Psoas muscle (tissue), 8 donors: ENCODE measurements at places on chromosomes 7 and 10. TPM values are rescaled to one million over a fixed set of nuclear protein-coding genes. Genes with fewer than 3 reads are reported as not detected.
A peak's percentile ranks its signal among the peaks of the same experiment; 100 is the strongest.

The LIPJ gene
- 0.23 TPM for total RNA-seq

The MYL10 gene
- not detected for total RNA-seq

The ADAM12 gene
- not detected for total RNA-seq

The ASB13 gene
- 13.0 TPM for total RNA-seq

The ASIC3 gene
- total RNA-seq: 2.1 TPM

The DPP6 gene
- 1.8 TPM for total RNA-seq

The CARD11 gene
- total RNA-seq: 0.39 TPM

The MMRN2 gene
- total RNA-seq: 23.2 TPM

The SPDYE1 gene
- total RNA-seq: not detected

The UNCX gene
- total RNA-seq: not detected

The PPP1R17 gene
- total RNA-seq: not detected

The SORCS1 gene
- 0.36 TPM for total RNA-seq

The PRPS1L1 gene
- not detected for total RNA-seq

- H3K27me3 ChIP-seq: no peaks in the 10 kb centered on the region
- H3K4me1 ChIP-seq: peaks cover 33% of the 10 kb centered on the region
- H3K27ac ChIP-seq: peak overlapping the region; percentile 68
- peak; percentile 65 for DNase-seq
Observed at GRCh38 chr7:30920584-30921539, 9.2 kb downstream of the AQP1 start.

- no peaks in the 10 kb centered on the region for H3K27me3 ChIP-seq
- H3K4me1 ChIP-seq: no peaks in the 10 kb centered on the region
- no peak for DNase-seq
- H3K27ac ChIP-seq: no peak overlapping the region
Observed at GRCh38 chr10:111835574-111835973, 348.0 kb downstream of the GPAM start.

- no peak overlapping the region for H3K4me3 ChIP-seq
- H3K27me3 ChIP-seq: no peaks in the 10 kb centered on the region
- no peaks in the 10 kb centered on the region for H3K4me1 ChIP-seq
- no peak overlapping the region for H3K27ac ChIP-seq
Observed at GRCh38 chr7:148397551-148397950, 193.0 kb upstream of the C7orf33 start.

GRCh38 chr10:29736366-29737073, 101.7 kb upstream of the SVIL start:
- no peaks in the 10 kb centered on the region for H3K27me3 ChIP-seq
- H3K4me1 ChIP-seq: peaks cover 27% of the 10 kb centered on the region
- peak overlapping the region; percentile 98 for H3K27ac ChIP-seq
- DNase-seq: peak; percentile 83
- peaks cover 3% of the 10 kb centered on the region for H3K36me3 ChIP-seq

DNA sequence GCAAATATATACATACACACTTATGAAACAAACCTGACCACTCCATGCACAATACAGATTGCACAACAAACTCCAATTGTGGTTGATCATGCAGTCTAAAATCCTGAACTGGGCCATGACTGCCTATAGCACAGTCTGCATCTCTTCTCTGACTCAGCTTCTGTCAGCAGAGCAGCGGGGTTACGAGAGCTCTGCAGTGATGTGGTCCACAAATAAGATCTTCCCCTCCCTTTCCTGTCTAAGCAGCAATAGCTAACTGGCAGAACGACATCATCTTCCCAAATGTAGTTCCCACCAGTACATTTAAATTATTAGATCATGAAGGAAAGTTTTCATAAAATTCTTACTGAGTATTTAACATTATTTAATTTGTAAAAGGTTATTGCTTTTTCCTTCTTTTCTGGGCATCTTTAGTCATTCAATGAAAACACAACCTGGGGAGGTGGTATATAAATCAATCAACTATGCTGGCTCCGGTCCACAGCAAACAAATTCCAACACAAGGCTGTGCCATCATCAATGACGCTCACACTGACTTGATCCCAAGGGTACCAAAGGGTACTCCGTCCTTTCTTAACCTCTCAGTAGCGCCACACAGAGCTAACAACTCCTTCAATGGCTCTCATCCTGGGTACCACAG, 17.1 kb downstream of the ARHGAP21 start:
- H3K4me3 ChIP-seq: no peak overlapping the region
- no peak overlapping the region for H3K27ac ChIP-seq
- H3K4me1 ChIP-seq: peaks cover 38% of the 10 kb centered on the region

- H3K27me3 ChIP-seq: no peaks in the 10 kb centered on the region
- H3K4me1 ChIP-seq: peaks cover 24% of the 10 kb centered on the region
- peak; percentile 63 for DNase-seq
Observed at GRCh38 chr7:137975221-137975620, 26.7 kb downstream of the CREB3L2 start.

DNA sequence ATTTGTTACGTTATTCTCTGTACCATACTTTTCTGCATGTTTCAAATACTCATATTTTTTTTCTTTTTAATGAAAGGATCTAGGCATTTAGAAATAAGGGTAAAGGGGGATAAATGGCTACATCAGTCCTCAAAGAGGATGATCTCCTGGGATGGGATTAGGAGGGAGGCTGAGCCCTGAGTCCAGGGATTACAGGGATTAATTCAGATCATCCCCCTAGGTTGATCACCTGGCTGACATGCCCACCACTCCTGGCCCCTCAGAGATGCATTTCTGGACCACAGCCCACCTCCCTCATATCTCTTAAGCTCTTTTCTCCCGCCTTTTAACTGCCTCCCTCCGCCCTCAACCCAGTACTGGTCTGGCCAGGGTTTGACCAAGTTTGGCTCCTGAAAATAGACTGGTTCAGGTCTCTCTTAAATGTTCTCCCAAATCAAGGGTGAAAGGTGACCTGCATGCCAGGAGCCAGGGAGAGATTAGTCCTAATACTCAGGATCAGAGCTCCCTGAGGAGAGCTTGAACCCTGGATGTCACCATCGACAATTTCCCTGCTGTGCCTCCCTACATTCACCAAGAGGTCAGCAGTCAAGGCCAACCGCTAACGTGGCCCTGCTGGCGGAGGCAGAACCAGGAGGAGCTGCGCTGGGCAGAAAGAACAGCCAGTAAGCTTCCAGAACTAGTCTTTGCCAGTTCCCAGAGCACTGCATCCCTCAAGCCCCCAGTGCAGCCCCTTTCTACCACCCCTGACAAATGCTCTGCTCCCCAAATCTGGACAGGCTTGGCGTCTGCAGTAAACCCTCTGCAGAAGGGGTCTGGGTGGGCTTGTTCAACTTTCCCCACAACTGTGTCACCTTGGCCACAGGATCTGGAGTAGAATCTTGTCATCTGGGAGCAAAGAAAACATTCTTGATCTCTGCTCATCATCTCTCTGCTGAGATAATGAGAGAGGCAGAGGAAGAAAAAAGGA, 3.0 kb upstream of the CCDC136 start:
- no peaks in the 10 kb centered on the region for H3K36me3 ChIP-seq
- peaks cover 18% of the 10 kb centered on the region for H3K4me1 ChIP-seq
- no peak for DNase-seq
- no peak overlapping the region for H3K27ac ChIP-seq
- H3K4me3 ChIP-seq: no peak overlapping the region
- H3K27me3 ChIP-seq: no peaks in the 10 kb centered on the region

GRCh38 chr7:114047889-114048288, 129.1 kb upstream of the PPP1R3A start:
- H3K4me1 ChIP-seq: no peaks in the 10 kb centered on the region
- H3K27me3 ChIP-seq: no peaks in the 10 kb centered on the region
- no peaks in the 10 kb centered on the region for H3K36me3 ChIP-seq

GRCh38 chr10:123102673-123103072, 33.1 kb upstream of the HMX3 start:
- no peak overlapping the region for H3K27ac ChIP-seq
- H3K4me1 ChIP-seq: no peaks in the 10 kb centered on the region
- no peaks in the 10 kb centered on the region for H3K36me3 ChIP-seq
- H3K27me3 ChIP-seq: peaks cover 4% of the 10 kb centered on the region

DNA sequence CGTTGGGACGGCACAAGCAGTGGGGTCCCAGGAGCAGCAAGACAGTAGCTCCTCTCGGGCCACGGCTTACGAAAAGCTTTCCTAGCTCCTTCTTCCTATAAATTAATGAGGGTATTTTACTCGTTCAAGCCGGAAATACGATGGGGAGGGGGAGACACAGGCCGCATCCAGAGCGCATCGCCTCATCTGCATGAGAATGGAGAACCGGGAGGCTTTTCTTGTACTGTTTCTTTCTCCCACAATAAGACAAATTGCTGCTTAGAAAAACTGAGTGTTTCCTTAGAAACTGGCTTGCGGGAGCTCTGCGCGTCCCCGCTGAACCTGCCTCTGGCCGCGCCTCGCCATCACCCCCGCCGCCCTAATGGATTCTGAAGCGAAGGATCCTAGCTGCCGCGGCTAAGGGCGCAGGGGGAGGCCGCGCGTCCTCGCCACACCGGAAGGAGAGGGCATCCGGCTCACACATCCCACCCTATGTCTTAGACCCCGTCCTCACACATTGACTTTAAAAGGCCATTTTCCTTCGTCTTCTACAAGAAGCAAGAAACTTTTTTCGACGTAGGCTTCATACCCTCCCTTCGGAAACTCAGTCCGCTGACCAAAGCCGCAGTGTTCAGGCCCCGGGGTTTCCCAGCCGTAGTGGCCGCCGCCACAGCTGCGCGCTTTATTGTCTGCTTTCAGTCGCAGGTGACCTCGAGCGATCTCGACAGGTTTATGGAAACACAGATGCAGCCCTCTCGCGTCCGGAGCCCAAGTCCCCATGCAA, 8.8 kb downstream of the NXPH1 start:
- no peak for DNase-seq
- no peaks in the 10 kb centered on the region for H3K4me1 ChIP-seq
- no peaks in the 10 kb centered on the region for H3K36me3 ChIP-seq
- H3K27ac ChIP-seq: no peak overlapping the region
- H3K27me3 ChIP-seq: peaks cover 34% of the 10 kb centered on the region

- no peak overlapping the region for H3K4me3 ChIP-seq
- no peak overlapping the region for H3K27ac ChIP-seq
- no peak for DNase-seq
Observed at GRCh38 chr7:145875267-145875666, 241.3 kb upstream of the CNTNAP2 start.

GRCh38 chr10:128062331-128062880, 63.8 kb downstream of the MKI67 start:
- H3K27ac ChIP-seq: peak overlapping the region; percentile 58
- no peaks in the 10 kb centered on the region for H3K27me3 ChIP-seq
- H3K4me3 ChIP-seq: no peak overlapping the region
- DNase-seq: no peak
- H3K4me1 ChIP-seq: peaks cover 6% of the 10 kb centered on the region

DNA sequence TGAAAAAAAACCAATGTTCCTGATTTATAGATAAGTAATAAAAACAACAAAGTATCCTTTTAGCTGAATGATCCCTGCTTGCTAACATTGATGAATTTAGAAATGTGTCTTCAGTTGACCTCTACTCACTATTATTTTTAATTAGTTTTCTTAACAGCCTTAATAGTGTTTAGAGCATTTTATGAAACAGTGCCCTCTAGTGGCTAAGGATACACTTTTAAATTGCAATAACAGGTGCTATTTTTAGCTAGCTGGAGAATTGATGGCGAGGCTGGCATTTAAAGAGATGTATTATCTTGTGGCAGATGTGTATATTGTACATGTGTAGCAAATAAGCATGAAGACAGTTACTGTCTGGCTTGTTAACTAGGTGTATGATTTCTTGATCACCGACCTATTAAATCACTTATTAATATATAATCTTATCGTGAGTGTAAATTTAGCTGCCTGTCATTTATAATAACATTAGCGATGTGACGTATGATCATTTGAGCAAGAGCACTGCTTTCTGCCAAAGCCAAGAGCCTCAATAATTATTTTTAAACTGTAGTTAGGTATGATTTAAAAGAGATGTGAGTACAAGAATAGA, 451.9 kb downstream of the DPP6 start:
- H3K36me3 ChIP-seq: no peaks in the 10 kb centered on the region
- peaks cover 3% of the 10 kb centered on the region for H3K27me3 ChIP-seq
- no peak overlapping the region for H3K4me3 ChIP-seq
- no peaks in the 10 kb centered on the region for H3K4me1 ChIP-seq
- no peak overlapping the region for H3K27ac ChIP-seq
- DNase-seq: no peak

- H3K4me3 ChIP-seq: no peak overlapping the region
- no peak for DNase-seq
Observed at GRCh38 chr10:131749767-131750142, 151.1 kb upstream of the PPP2R2D start.

DNA sequence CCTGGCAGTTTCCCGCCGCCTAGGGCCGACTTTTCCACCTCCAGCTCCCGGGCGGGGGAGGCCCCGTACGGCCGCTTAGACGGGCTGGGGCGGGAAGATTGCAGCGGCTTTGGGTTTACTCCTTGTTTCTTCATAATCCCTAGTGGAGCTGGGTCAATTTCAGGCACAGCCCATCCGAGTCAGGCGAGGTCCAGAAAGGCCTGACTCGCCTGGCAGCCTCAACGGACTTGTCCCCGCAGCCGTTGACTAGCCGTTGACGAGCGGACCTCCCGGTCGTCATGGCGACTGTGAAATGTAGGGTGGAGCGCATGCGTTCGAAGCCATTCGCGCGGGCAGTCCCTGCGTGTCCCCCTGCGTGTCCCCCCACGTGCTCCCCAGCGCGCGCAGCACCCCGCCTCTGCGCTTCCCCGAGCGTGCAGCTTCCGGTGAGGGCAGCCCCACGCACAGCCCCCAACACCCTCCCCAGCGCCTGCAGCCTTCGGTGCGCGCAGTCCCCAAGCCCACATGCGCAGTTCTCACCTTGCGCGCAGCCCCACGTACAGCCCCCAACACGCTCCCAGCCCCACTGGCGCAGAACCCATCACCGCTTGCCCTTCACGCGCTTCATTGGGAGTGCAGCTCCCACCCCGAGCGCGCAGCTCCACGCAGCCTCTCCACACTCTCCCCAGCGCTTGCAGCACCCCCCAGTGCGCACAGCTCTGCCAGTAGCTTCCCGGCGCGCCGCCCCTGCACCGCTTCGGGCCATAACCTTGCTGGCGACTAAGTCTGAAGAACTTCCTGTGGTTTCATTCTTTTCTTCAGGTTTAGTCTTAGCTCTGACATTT, 67.8 kb downstream of the TBX20 start:
- H3K4me3 ChIP-seq: peak overlapping the region; percentile 59
- H3K27ac ChIP-seq: no peak overlapping the region
- H3K27me3 ChIP-seq: no peaks in the 10 kb centered on the region
- H3K4me1 ChIP-seq: peaks cover 6% of the 10 kb centered on the region

- H3K27ac ChIP-seq: no peak overlapping the region
- H3K27me3 ChIP-seq: peaks cover 33% of the 10 kb centered on the region
- H3K36me3 ChIP-seq: no peaks in the 10 kb centered on the region
- no peaks in the 10 kb centered on the region for H3K4me1 ChIP-seq
- no peak overlapping the region for H3K4me3 ChIP-seq
Observed at GRCh38 chr10:133224756-133225372, 5.2 kb upstream of the UTF1 start.

GRCh38 chr10:15200626-15201025, 32.1 kb upstream of the NMT2 start:
- H3K36me3 ChIP-seq: no peaks in the 10 kb centered on the region
- no peak overlapping the region for H3K4me3 ChIP-seq
- peaks cover 2% of the 10 kb centered on the region for H3K27me3 ChIP-seq
- DNase-seq: no peak
- no peaks in the 10 kb centered on the region for H3K4me1 ChIP-seq

DNA sequence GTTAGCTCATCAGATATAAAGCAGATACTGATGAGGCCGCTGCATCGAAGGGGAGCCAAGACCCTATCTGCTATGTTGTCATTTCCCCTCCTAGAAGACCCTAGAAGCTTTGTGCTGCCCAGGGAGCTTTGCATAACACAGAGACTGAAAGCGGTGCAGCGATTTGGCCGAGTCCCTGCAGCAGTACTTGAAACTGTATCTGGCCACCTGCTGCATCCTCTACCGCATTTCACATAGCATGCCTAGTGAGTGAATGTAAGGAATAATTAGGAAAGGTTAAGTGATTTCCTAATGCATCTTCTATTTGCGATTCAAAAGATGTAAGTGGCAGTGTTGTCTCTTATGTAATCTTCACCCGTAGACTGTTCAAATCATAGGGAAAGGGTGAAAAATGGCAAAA, 106.7 kb downstream of the LRMDA start:
- no peak for DNase-seq
- no peaks in the 10 kb centered on the region for H3K36me3 ChIP-seq
- peaks cover 1% of the 10 kb centered on the region for H3K27me3 ChIP-seq
- H3K4me3 ChIP-seq: no peak overlapping the region
- H3K4me1 ChIP-seq: no peaks in the 10 kb centered on the region
